Upper lobe of right lung (tissue), 1 donor: ENCODE measurements at places on chromosomes 1 and 21. TPM values are rescaled to one million over a fixed set of nuclear protein-coding genes. Genes with fewer than 3 reads are reported as not detected.

GRCh38 chr21:35791541-35792325 lies 268.6 kb downstream of the SETD4 start:
- H3K27ac ChIP-seq, result no peak overlapping the region
- no peak for DNase-seq
- H3K4me1 ChIP-seq, result no peaks in the 10 kb centered on the region
- no peak overlapping the region for H3K4me3 ChIP-seq

DNA sequence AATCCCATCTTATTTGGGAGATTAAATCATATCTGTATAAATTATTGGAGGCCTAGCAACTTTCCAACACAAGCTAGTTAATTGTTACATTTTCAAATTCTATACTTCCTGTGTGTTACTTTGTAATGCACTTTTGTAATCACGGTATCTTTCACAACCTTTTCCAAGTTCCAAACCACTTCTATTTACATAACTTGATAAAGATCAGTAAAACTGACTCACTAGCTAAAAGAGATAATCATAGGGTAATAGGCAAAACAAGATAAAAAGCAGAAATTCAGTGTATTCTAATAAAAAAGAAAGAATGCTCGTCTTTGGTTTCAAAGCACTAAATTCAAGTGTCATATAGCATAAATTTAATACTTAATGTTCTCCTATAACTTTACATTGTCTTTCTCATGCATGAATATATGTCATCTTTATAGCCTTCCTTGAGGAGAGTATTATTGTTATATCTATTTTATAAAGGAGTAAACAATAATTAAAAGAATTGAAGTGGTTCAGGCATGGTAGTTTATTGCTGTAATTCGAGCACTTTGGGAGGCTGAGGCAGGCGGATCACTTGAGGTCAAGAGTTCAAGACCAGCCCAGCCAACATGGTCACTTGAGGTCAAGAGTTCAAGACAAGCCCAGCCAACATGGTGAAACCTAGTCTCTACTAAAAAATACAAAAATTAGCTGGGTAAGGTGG lies 66.4 kb downstream of the RGS13 start:
- H3K27me3 ChIP-seq, result no peaks in the 10 kb centered on the region
- peaks cover 7% of the 10 kb centered on the region for H3K4me1 ChIP-seq
- DNase-seq, result no peak
- H3K36me3 ChIP-seq, result no peaks in the 10 kb centered on the region
- H3K4me3 ChIP-seq, result no peak overlapping the region

- no peaks in the 10 kb centered on the region for H3K36me3 ChIP-seq
- no peak overlapping the region for H3K4me3 ChIP-seq
- H3K27ac ChIP-seq, result no peak overlapping the region
Observed at GRCh38 chr1:196317535-196318522, 290.4 kb downstream of the KCNT2 start.

GRCh38 chr1:52520148-52520547 lies 32.7 kb downstream of the TUT4 start:
- H3K4me3 ChIP-seq, result no peak overlapping the region
- H3K27me3 ChIP-seq, result no peaks in the 10 kb centered on the region
- H3K36me3 ChIP-seq, result peaks cover 10% of the 10 kb centered on the region

DNA sequence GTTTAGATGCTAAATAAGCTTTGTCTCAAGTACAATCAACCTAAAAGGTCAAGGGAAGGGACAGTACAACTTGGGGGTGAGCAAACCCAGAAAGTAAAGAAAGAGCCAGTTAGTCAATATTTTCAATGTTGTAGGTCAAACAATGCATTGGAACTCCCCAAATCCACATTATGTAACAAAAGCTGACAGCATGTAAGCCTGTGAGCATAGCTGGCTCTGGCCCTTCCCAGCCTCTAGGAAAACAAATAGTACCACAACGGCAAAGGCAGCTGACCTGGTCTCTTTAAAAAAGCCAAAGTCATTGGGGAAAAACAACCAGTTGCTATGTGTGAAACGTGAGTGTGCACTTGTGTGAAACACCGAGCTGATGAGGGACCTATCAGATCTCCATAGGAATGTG lies 3.4 kb downstream of the CBR1 start:
- peaks cover 26% of the 10 kb centered on the region for H3K4me1 ChIP-seq
- H3K27me3 ChIP-seq, result no peaks in the 10 kb centered on the region
- peaks cover 7% of the 10 kb centered on the region for H3K36me3 ChIP-seq

The LGALS8 gene
- total RNA-seq, result 81.7 TPM

The TMEM79 gene
- total RNA-seq, result 3.3 TPM
